ENCODE measurements at places on chromosomes 13 and 19. TPM values are rescaled to one million over a fixed set of nuclear protein-coding genes. Genes with fewer than 3 reads are reported as not detected.

The PLIN5 gene
- polyA plus RNA-seq = 0.29 TPM

The PRR20E gene
- not detected for polyA plus RNA-seq

The IL4I1 gene
- 13.1 TPM for polyA plus RNA-seq

The C5AR1 gene
- not detected for polyA plus RNA-seq

The PLPPR3 gene
- not detected for polyA plus RNA-seq

The ZNF773 gene
- polyA plus RNA-seq = 14.5 TPM
